ENCODE measurements at places on chromosomes 6 and 20.

DNA sequence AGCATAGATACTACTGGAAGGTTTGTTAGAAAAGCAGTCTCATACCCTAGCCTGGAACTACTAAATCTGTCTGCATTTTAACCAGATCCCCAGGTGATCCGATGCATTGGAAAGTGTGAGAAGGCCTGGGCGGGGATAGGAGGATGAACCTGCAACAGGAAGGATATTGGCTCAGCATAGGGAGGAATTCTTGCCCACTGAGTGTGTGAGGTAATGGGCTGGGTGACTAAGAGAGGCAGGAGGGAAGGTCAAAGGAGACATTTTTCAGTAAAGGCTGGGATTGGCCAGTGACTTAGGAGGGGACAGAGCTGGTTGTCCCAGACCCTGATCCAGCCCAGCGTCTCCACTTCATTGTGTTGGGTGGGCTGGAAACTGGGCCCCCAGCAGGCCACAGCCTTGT, 191.0 kb upstream of the LRFN2 start:
- no peak for DNase-seq

- DNase-seq = no peak
Measured at GRCh38 chr20:48737434-48738093, 90.2 kb downstream of the PREX1 start.

- DNase-seq = no peak
Measured at GRCh38 chr20:51423810-51424209, 118.7 kb downstream of the NFATC2 start.

GRCh38 chr20:50893620-50894019, 37.6 kb downstream of the ADNP start:
- DNase-seq = no peak

DNA sequence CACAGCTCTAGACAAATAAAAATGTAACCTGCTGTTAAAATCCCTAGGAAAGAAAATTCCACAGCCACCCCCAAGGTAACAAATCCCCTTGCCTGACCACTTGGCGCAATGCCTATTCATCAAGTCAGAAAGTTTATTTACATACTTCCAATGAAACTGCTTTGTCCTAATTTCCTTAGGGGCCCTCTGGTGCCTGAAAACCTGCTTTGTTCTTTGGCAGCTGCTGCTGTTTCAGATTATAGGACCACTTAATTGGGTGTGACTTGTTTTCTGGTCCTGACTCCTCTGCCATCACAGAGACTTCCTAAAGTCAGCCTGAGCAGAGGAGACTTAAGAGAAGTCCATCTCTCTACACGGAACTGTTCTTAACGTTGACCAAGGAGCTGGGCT, 323.6 kb downstream of the UBE3D start:
- no peak for DNase-seq

DNA sequence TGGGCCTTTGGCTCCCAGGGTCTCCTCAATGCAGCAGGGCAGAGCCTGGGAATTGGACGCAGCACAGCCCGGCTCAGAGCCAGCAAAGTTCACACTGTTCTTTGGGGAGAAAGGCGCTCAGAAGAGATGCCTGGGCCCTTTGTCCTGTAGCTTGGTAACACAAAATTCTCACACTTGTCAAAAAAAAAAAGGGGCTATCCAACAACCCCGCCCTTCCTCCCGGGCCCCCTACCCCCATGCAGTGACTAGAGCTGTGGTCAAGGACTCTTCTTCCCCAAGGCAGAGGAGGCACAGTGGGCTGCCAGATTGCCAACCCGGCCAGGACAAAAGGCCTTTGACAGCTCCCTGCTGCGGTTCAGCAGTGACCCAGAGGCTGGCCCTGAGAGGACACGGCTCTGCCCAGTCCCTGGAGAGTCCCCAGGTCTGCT, 2.0 kb downstream of the NKAIN4 start:
- DNase-seq = no peak

DNA sequence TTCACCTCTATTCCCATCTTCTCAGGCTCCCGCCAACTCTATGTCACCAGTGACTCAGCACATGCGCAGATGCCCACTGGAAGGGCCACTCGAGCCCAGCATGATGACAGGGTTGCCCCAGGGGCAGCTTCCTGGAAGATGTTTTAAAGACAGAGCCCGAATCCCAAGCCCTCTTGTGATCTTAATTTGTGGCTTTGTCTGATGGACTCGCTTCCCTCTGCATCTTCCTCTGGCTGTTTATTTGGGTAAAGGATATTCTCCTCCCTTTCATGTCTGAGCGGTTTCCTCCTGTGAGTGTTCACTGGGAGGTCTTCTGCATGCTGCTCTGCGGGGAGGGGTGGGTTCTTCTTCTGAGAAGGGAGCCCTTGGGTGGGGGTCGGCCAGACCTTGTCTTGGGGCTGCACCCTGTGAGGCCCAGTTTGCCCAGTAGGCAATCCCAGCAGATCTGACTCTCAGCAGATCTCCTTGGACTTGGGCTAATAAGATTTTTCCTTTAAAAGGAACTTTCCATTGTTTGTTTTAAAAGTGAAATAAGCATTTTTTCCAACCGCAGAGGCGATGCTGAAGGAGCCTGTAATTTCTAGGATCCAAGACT, 401.0 kb downstream of the CDC5L start:
- no peak for DNase-seq

- no peak for DNase-seq
Measured at GRCh38 chr6:78746457-78746856, 120.9 kb upstream of the IRAK1BP1 start.

DNA sequence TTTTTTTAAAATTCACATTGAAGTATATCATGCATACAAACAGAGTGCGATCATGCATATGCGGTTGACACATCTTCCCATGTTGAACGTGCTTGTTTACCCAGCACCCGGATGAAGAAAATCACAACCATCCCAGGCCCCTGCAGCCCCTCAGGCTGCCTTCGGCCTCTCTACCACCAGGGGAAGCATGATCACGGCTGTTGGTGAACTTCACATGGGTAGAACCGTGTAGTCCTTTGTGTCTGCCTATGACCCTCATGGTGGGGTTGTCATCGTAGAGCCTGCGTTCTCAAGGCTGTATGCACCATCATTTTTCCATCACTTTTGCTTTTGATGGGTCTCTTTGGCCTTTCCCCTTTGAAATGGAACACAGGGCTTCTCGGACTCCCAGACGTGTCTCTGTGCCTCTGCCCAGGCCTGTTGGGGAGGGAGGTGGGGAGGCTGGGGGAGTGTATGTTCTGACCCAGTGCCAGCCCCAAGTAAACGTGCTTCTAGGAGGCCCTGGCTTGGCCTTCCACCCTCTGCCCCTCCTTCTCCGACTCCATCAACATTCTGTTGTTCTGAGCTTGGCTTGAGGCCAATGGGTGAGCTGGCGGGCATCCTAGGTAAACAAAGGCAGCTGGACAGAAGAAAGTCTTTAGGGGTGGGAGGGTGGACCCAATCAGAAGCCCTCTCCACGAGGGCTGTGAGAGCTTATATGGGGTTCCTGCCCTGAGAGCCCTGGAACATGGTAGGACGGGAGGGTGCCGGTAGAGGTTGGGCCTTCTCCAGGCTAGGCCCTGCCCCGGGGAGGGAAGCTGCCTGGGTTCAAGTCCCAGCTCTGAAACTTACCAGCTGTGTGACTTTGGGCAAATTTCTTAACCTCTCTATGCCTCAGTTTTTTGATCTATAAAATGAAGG, 39.7 kb downstream of the TGM2 start:
- DNase-seq = no peak

- DNase-seq = no peak
Measured at GRCh38 chr6:128206610-128207426, 306.0 kb upstream of the THEMIS start.

DNA sequence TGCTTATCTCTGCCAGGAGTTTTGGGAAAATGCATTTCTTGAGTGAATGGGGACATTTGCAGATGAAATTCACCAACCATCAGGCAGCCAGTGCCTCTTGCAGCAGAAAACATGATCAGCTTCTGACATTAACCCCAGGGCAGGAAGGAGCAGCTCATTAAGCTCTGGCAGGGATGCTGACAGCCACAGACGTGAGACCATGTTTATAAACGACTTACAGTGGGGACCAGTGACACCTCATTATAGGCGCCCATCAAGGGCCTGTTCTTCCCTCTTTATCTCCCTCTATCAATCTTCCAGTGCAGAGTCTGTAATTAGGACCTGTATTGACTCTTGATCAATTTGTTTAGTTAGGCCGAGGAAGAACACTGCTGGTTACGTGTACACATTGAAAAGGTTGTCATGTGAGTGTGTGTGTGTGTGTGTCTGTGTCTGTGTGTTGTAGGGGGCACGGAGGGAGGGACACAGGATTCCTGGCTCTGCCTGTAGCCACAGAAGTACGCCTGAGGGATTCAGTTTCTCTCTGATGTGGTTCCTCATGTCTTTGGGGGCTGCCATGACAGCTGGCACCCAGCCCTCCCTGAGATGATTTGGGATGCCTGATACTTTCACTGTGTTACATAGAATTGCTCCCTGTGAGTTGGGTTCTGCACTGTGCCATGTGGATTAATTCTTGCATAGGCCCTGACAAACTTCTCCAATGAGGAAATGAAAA, 428.4 kb upstream of the CHD6 start:
- no peak for DNase-seq

DNA sequence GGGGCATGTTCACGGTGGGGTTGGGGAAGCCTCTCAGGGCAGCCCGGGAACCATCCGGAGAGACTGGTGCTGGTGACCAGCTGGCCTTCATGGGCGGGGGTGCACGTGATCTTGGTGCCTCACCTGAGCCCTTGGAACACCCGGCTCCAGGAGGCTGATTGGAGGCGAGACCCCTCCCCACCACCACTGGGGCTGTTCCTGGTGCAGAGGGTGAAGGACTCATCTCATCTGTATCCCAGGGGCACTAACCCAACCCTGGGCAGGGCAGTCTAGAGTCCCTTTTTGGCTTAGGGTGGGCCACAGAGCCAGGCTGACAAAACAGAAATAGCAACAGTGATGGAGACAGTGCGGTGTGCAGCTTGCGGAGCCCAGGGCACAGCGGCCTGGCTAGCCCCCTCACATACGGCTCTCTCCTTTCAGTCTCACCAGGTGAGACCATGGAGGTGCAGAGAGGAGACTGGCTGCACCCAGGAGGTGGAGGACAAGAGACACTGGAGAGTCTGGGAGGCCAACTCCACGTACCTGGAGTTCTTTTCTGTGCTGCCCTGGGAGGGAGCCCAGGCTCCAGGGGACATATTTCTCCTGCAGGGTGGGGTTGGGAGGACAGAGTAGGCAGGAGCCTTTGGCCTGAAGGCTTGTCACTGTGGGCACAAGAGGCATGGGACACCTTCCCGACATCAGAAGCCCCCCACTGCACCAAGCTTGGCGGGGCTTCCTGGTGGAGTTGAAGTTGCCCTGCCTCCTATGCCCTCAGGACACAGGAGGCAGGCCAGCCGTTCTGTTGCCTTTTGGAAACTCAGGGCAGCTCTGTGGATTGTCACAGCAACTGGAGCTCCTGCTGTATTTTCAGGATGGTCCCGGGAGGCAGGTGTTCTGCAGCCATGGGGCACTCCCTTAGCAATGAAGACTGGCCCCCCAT, 106.0 kb downstream of the SYCP2 start:
- peak; percentile 27 for DNase-seq
